ENCODE measurements at places on chromosomes 2 and 18.
A peak's percentile ranks its signal among the peaks of the same experiment; 100 is the strongest.

DNA sequence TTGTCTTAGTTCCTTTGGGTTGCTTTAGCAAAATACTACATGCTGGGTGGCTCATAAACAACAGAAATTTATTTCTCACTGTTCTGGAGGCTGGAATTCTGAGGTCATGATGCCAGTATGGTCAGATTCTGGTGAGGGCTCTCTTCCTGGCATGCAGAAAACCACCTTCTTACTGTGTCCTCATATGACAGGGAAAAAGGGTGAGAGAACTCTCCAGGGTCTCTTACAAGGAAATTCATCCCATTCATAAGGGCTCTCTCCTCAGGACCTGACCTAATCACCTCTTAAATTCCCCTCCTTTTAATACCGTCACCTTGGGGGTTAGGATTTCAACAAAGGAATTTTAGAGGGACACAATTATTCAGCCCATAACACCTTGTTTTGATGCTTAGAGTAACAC is 243.1 kb upstream of the TNP1 start:
- DNase-seq = no peak

GRCh38 chr18:13260935-13261640 is 42.5 kb downstream of the LDLRAD4 start:
- no peak for DNase-seq

DNA sequence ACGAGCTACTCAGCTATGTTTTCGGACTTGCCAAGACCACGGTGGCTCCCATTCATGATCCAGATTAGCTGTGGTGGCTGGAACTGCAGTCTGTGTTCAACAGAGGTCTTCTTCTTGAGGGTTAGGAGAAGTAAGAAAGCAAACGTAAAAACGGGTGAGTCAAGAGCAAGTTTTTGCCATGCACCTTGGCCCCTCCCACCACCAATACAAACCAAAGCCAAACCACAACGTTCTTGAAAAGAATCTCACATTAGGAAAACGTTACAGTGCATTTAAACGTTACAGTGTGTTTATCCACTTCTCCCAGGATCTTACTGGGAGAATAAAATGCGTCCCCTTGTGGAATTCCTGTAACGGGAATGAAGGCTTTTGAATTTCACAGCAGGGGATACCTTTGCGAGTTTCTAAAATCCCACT is 725 bp downstream of the FBXO48 start:
- peak; percentile 47 for DNase-seq

GRCh38 chr2:23684395-23685176 is 242.3 kb downstream of the ATAD2B start:
- DNase-seq = peak; percentile 25

- no peak for DNase-seq
Observed at GRCh38 chr2:72998234-72998651, 73.3 kb downstream of the SFXN5 start.

DNA sequence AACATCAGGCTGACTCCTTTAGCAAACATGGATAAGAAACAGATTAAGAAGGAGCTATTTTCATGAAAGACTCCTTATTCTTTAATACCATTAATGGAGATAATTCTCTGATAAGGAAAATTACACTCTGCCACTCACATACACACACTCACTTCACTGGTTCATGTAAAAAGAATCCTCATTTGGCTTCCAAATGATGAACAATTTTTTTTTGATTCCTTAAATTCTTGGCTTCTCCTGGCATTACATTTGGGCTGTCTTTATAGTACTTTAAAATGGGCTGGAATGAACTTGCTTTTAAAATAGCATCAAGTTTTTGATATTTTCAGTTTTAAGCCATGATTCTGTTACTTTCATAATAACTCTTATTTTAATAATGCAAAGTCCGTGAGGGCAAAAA is 328.6 kb downstream of the SLC8A1 start:
- no peak for DNase-seq

DNA sequence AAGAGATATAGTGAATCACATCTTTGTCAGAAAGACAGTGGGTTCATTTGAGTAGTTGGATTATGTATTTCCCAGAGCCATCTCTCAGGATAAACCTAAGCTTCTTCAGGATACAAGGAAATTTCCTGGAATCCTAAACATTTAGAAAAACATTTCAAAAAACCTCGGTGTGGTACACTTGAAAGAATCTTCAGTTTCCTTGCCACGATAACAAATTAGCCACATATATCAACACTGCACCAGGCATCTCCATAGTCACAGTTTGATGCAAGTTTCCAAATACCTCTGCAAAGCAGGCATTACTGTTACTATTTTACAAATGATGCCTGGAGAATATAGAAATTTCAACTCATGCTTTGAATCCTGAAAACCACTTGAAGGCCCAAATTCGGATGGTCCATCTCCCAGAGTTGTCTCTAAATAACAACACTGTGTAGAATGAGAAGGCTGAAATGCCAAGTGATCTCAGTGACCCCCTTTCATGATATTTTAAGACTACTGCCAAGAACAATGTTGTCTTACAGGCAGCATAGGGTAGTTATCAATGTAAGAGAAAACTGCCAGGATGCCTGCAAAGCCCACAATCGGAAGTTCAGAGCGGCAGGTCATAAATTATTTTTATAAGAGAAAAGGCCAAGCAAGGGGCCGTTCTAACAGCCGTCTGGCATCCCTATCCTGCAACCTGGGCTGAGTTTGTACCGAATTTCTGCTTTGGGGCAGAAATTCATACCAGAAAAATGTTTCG is 307.9 kb downstream of the TXNL1 start:
- DNase-seq = no peak

- DNase-seq = peak; percentile 31
Observed at GRCh38 chr2:15560140-15560987, 770 bp downstream of the NBAS start.

GRCh38 chr2:165776013-165776412 is 18.0 kb downstream of the GALNT3 start:
- DNase-seq = no peak

DNA sequence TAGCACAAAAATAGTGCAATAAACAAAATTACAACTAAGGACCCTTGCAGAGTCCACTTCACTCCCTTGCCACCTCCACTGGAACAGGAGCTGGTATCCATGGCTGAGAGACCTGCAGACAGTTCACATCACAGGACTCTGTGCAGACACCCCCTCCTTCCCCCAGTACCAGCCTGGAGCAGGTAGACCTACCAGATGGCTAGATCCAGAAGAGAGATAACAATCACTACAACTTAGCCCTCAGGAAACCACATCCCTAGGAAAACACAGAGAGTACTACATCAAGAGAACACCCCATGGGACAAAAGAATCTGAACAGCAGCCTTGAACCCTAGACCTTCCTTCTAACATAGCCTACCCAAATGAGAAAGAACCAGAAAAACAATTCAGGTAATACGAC is 49.8 kb downstream of the FBXO15 start:
- DNase-seq = no peak

DNA sequence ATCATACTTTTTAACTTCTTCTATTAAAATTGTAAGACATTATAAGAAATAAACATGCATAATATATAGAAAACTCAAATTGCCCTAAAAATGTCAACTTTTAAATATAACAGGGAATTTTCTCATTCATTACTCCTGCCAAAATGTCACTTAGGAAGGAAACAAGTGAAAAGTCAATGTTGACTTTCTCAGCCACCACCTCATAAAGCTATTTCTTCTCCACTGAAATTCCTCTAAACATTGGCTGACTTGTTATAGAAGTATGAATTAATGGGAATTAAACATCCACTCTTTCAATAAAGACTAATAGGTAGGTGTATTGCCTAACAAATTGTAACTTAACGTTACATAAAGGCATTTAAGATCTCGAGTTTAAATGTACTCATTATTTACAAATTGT is 499.7 kb upstream of the SYT4 start:
- DNase-seq = no peak

DNA sequence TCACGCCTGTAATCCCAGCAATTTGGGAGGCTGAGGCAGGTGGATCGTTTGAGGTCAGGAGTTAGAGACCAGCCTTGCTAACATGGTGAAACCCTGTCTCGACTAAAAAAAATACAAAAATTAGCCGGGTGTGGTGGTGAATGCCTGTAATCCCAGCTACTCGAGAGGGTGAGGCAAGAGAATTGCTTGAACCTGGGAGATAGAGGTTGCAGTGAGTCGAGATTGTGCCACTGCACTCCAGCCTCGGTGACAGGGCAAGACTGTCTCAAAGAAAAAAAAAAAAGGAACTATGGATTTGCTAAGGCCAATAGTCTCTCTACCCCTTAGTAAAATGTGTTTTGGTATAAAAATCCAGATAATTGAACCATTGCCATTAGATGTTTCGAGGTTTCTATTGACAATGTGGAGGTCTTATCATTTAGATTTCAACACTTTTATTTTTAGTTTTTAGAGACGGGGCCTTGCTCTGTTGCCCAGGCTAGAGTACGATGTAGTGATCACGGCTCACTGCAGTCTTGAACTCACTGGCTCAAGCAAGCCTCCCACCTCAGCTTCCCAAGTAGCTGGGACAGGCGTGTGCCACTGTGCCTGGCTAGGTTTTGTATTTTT is 1.1 kb upstream of the TXNDC2 start:
- DNase-seq = no peak

DNA sequence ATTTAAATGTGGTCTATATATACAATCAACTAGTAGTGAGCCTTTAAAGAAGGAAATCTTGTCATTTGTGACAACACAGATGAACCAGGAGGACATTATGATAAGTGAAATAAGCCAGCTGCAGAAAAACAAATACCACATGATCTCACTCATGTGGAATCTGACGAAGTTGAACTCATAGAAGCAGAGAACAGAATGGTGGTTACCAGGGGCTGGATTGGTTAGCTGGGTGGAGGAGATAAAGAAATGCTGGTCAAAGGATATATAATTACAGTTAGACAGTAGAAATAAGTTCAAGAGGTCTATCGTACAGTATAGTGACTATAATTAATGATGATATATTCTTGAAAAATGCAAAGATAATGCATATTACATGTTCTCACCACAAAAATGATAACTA is 267.9 kb downstream of the FBXO15 start:
- no peak for DNase-seq

GRCh38 chr2:80080957-80081356 is 223.6 kb downstream of the LRRTM1 start:
- DNase-seq = no peak

- no peak for DNase-seq
Observed at GRCh38 chr2:233433794-233434193, 79.5 kb downstream of the DGKD start.

DNA sequence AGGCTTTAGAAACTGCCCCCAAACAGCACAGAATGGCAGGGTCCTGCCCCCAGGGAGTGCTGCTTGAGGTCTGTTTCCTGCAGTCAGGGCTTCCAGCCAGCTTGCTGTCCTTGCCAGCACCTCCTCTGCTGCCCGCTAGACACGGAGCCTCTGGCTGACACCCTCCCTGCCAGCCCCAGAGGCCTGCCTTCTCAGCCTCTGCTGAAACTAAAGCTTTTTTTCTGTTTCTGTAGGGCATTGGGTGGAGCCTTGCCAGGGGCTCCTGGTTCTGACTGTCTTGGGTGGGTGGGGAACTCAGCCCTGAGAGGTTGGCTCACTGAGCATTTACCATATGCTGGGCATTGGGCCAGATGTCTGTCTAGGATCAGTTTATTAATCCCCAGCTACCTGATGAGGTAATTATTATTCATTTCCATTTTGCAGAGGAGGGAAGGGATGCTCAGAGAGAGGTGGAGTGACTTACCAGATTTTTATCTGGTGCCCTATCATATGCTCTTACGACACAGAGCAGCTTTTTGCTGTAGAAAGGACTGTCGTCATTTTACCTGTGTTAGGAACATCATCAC is 35.4 kb downstream of the INPP4A start:
- peak; percentile 69 for DNase-seq

DNA sequence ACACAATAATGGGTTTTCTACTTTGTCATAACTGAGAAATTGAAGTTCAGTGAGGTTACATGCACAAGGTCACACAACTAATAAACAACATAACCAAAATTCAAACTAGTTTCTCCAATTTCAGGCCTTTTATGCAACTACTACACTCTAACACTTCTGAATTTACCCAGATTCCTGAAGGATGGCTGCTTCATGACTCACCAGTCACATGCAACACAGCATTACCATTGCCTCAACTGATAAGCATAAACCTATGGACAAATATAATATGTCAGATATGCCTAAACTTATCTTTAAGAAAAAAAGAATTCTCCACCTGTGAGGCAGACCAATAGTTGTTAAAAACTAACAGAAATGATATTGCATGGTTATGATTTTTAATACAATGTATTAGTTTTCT is 586.5 kb upstream of the SLC8A1 start:
- no peak for DNase-seq

- DNase-seq = no peak
Observed at GRCh38 chr2:102276549-102277201, 34.7 kb upstream of the IL1RL1 start.

- DNase-seq = no peak
Observed at GRCh38 chr2:203623661-203624060, 82.8 kb upstream of the CD28 start.

DNA sequence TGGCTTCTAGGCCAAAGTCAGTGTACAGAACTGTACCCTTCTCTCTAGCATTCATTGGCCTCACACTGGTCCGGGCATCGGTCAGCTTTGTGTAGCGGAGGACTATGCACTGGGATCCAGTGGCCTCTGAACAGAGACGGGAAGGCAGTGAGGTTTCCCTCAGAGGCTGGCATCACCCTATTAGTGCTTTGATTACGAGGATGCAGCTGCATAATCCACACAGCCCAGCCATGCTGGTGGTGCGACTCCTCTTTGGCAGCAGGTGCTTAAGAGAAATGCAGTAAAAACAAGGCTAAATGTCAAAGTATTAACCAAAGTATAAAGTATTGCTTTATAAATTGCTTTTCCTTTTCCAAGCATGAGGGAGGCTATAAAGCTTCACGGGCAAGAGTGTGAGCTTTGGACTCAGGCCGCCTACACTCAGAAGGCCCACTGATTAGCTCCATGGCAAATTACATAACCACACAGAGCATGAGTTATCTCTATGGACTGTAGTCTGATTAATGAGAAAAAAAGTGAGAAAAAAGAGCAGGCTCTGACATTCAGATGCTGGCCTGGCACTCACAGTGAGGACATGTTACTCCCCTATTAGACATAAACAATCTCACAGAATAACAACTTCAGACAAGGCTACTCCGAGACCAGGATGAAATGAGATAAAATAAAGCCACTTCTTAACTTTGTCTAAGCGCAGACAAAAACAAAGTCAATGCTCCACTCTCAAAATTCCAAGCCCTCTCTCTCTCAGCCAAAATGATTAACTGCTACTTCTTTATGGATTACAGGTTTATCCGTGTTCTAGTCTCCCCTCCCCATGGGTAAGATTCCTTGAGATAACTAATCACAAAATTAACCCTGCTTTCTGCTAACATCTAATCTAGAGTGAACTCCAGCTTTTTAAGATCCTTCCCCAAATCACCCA is 6.4 kb upstream of the CRYGC start:
- no peak for DNase-seq

- DNase-seq = no peak
Observed at GRCh38 chr18:45774065-45774521, 50.1 kb downstream of the SLC14A1 start.

DNA sequence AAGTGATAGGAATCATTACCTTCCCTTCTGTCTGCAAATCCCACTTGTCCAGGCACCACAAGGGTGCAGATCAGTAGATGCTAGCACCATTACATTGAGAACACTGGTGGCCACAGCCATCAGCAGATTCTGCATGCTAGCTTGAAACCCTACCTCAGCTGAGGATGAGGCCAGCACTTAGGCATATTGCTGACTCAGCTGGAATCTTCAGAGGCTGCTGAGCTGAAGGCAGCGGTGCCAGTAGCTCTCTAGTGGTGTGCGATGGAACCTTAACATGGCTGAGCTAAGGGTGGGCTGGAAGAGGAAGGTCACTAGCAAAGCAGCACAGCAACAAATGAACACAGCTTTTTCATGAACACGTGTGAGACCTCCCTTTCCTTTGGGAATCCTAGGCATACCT is 19.0 kb upstream of the CPO start:
- no peak for DNase-seq

Data from cerebellar cortex (tissue), 1 donor.